ENCODE measurements at places on chromosomes 3 and 15. TPM values are rescaled to one million over a fixed set of nuclear protein-coding genes. Genes with fewer than 3 reads are reported as not detected.

Gene EEF1AKMT4
- total RNA-seq, result 12.7 TPM

Gene GP9
- not detected for total RNA-seq

Gene SLITRK3
- total RNA-seq, result not detected

Gene AHSG
- total RNA-seq, result not detected

Gene ARL13B
- total RNA-seq, result 12.0 TPM

Gene SOX2
- 0.87 TPM for total RNA-seq

Gene CKMT1B
- 3.4 TPM for total RNA-seq

All from A549 treated with RU486 at 1 μM for 4 hours (cell line).